ENCODE measurements at places on chromosomes 4 and X.

DNA sequence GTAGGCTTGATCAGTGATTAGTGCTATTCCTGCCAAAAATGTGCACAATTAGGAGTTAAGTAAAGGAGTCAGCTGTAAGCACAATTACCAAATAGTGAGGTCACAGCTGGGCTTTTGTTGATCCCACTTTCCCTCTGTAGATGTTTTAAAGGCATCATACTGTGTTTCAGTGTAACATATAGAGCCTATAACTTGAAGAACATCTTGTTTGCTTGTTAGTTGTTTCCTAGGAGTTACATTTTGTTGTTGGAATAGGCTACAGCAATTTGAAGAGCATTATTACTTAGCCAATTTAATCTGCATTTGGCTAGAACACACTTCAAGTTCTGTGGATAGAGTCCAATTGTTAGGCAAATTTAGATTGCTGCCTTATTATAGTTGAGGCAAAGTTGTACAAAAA, 210.7 kb upstream of the MAD2L1 start:
- no peak for DNase-seq

- no peak for DNase-seq
Measured at GRCh38 chrX:637660-638481, 7.3 kb downstream of the SHOX start.

- no peak for DNase-seq
Measured at GRCh38 chr4:111883557-111883999, 261.7 kb upstream of the FAM241A start.

- no peak for DNase-seq
Measured at GRCh38 chr4:56247646-56248045, 139.6 kb downstream of the AASDH start.

GRCh38 chrX:302975-303374, 15.6 kb downstream of the GTPBP6 start:
- no peak for DNase-seq

- no peak for DNase-seq
Measured at GRCh38 chr4:157791236-157791635, 381.6 kb downstream of the GASK1B start.

- no peak for DNase-seq
Measured at GRCh38 chr4:67480810-67481209, 64.5 kb downstream of the CENPC start.

GRCh38 chr4:14874990-14875389, 127.3 kb upstream of the CPEB2 start:
- DNase-seq = no peak

DNA sequence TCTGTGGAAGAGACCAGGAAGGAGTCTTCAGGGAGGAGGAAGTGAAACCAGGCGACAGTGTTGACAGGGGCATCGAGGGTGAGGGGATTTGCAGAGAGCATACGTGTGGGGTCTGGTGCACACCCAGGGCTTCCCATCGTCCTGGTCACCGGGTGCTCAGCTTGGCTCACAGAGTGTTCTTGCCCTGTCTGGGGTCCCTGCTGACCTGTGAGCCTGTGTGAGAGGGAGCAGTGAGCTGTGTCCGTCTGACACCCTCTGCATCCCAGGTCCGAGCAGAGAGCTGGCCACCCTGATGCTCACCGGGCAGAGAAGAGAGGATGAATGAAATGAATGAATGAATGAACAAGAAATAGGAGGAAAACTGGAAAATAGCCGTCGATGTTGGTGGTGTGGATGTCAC, 46.5 kb downstream of the CPZ start:
- DNase-seq = no peak

GRCh38 chr4:102104278-102104677, 241.0 kb downstream of the SLC39A8 start:
- DNase-seq = no peak

DNA sequence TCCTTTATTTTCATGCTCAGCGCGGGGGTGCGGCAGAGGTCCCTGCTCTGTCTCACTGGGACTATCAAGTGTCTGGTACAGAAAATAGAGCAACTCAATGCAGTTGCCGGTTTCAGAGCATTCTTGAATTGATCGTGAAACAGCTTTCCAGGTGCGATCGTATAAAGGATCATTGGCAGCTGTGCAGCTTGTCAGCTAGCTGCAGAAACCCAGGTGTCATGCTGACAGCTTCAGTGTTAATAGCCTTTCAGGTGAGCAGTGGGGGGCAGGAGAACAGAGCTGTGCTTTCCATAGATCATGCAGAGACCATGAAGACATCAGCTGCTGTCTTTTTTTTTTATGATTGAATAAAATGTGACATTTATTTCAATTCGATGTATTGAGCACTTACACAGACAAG, 583.9 kb downstream of the NLGN4X start:
- DNase-seq = no peak

DNA sequence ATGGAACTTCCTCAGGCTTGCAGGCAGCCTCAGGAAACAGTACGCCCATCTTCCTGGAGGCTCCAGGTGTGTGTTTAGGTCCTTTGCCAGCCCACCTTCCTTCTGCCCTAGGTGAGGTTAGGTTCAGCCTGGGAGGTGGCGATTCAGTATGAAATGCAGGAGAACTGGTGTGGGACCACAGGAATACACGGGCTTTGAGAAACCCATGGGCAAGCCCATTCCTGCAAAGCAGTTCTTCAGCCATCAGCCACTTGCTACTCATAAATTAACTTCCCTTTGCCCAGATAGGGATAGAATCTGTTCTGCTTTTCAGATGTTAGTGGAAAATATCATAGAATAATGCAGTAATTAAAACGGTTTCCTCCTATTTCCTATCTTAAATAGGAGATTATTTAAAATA, 32.2 kb downstream of the TBC1D14 start:
- DNase-seq = no peak

DNA sequence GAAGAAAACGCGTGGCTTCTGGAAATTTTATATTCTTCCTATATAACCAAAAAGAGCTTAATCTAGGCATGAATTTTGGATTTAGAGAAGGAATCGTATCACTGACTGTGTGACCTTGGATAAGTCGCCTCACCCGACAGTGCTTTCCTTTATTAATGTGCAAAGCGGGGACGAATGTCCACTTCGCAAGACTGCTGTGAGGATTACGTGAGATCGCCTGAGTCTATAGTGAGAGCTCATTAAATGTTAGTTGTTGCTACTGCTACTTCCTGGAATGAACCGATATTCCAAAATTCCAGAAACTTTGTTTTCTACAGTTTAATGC, 448 bp upstream of the TBC1D8B start:
- DNase-seq = no peak

DNA sequence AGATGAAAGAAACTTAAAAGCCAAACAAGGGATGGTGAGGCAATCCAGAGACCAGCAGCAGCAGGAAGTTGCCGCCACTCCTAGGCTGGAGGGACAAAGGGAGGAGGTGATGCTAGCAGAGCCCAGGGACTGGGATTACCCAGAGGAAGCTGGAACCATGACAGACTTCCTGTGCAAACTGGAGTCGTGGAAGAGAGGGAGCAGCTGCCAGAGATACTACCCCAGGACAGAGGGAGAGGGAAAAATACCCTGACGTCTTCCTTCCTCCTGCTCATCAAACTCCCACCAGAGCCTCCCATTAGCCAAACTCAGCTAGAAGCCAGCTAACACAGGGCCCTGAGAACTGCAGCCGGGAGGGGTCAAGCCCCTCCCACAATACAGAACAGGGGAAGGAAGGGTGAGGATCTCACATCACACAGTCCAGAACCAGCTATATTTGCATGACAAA, 101.2 kb upstream of the KLF3 start:
- no peak for DNase-seq

- no peak for DNase-seq
Measured at GRCh38 chr4:156756118-156756517, 215.5 kb downstream of the PDGFC start.

- DNase-seq = no peak
Measured at GRCh38 chrX:43728002-43728401, 71.9 kb downstream of the MAOA start.

DNA sequence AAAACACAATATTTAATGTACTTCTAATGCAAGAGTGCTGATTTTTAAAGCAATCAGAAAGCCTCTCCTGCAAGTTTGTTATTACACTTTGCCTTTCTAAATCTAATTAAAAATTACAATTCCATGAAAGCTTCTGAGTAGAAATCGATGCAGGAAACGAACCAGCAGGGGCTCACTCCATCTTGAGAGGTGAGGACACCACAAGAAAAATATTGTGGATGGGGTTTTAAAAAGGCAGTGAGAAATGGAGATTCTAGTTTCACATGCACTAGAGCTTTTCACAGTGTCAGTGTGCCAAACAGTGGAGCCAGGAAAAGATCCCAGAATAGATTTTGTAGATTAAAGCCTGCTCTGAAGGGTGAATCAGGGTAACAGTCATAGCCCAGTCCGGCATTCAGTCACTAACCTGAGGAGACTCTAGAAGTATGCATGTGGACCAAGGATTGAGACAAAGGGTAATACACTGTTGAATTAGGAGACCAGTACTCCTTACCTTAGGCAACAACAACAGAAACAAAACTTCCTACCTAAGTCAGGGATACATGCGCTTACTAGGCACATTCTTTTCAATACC, 362.3 kb downstream of the NAF1 start:
- DNase-seq = no peak

DNA sequence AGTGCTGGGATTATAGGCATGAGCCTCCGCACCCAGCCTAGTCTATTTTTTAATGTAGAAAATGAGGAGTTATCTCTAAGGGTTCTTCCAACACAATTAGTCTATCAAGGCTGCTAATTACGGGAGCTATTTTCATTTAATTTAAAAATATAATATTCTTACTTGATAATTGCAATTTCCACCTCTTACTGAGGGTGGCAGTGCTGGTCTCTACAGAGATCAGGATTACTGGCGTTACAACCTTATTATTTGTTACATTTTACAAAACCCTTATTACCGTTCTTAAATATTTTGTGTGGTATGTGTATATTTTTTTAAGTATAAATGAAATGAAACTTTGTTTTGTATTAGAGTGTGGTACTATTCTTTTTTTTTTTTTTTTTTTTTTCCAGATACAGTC, 17.6 kb upstream of the GK start:
- no peak for DNase-seq

- no peak for DNase-seq
Measured at GRCh38 chrX:133645977-133646718, 230.9 kb upstream of the GPC4 start.

DNA sequence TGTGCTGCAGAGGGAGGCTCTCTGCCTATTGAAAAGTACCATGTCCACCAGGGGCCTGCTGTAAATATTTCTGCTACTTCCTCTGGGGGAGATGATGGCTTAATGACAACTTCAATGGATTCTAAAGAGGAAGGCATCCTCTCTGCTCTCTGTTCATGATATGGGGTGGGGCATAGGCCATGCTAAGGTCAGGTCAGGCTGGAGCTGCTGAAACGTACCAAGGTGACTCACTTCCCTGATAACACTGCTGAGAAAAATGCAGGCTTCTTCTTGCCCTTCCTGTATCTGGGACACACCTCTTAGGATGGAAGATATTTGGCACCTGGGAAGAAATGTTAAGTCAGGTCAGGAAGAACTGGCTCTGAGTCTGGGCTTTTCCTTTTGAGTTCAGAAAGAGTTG, 31.5 kb downstream of the HS3ST1 start:
- DNase-seq = no peak

DNA sequence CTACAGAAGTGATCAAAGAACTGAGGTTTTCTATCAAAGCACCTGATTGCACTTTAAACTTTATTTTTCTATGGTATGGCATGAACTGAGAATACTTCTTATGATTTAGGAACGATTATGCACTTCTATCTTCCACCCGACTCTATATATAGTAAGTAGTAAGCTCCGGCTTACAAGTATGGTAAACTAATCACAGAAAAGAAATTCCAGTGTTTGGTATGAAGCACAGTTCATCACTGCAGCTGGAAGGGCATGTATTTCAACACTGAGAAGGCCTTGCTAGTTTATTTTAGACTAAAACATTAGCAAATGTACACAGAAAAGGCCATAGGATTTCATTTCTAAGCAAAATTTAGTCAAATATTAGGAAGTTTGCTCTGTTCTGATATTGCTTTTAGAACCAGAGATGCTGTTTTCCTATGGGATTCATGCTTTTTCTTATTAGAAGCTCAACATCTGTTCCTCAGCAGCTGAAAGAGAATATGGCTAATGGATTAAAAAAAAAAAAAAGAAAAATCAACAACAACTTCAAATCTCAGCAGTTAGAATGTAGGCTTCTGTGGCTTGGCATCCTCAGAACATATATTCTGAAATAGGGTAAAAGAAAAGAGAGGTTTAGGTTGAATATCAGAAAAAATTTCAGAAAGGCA, 273.5 kb downstream of the C4orf33 start:
- no peak for DNase-seq

DNA sequence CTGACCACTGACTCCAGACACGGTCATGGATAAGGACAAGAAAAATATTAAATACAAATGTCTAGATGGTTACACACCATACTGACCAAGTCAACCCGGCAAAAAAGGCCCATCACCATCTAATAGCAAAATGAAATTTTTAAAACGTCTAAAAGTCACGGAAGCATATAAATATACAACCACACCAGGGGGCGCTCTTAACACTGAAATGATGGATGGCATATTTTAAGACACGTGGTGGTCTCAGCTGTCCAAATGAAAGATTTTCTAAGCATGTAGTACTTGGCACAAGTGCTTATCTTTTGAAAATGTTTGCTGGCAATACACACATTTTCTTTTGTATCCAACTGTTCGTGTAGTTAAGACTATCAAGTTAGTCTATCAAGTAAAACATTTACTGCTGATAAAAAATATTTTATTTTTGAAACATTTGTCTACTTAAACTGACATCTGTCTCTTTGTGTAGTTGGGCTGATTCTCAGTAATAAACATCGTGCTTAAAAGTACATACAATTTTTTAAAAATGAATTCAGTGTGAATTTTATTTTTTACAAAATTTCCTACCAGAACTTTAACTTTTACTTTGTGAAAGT, 64.6 kb downstream of the COX7B2 start:
- peak; percentile 58 for DNase-seq

DNA sequence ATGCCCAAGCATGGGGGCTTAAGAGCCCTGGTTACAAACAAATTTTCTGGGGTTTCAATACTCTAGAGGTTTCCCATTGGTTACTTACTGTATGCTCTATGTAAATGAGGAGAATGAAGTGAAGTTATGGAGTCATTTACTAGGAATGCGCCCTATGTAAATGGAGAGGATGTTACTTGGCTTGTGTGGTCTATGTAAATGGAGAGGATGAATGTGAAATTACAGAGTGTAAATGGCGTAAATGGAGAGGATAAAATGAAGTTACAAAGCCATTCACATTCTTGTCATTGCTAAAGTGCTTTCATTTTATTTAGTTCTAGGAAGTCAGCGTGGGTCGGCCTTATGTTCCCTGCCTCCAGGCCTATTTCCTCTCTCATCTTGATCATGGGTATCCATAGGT, 810.5 kb upstream of the ADGRL3 start:
- DNase-seq = no peak

DNA sequence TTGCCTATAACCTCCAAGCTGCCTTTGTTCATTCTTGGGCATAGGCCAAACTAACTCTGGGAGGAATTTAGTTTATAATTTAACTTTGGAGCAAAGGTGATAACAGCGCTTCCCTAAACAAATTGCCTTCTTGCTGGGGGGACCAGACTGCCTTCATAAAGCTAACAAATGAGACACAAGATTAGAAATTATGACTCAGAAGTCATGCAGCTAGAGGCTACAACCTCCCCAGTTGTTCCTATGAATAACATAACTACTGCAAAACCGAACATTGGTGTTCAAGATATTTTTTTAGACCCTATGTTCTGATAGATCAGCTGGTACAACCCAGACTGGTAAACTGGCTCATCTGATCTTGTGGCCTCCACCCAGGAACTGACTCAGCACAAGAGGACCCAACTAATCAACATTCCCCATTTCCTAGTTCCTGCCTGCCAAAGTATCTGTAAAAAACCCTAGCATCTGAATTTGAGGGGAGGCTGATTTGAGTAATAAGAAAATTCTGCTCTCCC, 22.0 kb upstream of the TMPRSS11B start:
- DNase-seq = no peak
